ENCODE measurements at places on chromosomes 2 and 18.

DNA sequence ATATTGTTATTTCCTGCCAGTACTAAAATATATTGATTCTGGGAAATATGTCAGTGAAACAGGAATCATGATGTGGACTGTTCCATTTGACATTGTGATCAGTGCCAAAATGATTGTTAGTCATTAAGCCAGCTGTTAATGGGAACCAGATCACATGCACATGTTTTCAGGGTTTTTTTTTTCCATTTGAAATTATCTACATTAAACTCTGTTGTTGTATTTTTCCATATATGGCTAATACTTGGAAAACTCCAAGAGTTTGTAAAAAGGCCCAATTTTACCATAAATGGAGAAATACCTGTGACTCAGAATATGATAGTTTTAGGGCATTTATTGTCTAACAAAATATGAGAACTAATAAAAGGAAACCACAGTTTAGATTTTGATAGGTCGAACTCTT lies 13.4 kb downstream of the ITGAV start:
- peaks cover 3% of the 10 kb centered on the region for H3K4me1 ChIP-seq
- no peak for DNase-seq
- H3K4me3 ChIP-seq, result no peak overlapping the region

GRCh38 chr2:218569038-218569431 lies 396 bp downstream of the CNOT9 start:
- peak; percentile 76 for DNase-seq
- peaks cover 29% of the 10 kb centered on the region for H3K4me1 ChIP-seq
- peak overlapping the region; percentile 95 for H3K4me3 ChIP-seq
- no peaks in the 10 kb centered on the region for H3K27me3 ChIP-seq

DNA sequence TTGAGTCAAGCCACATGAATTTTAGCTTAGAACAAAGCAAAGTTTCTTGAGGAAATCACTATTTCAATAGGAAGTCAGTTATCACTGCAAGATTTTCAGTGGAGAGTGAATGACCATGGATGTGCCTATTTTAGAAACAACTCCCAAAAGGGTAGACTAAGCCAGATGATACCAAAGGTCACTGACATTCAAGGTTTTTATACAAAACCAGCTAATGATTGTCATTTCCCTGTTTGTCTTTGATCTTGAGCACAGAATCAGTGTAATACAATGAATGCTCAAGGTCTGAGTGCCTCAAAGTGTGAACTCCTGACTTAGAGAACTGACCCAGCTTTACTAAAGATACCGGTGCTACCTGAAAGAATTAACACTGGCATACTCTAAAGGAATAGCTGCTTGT lies 60.5 kb downstream of the CDH2 start:
- H3K36me3 ChIP-seq, result no peaks in the 10 kb centered on the region
- H3K27ac ChIP-seq, result no peak overlapping the region
- DNase-seq, result no peak
- no peaks in the 10 kb centered on the region for H3K27me3 ChIP-seq
- no peaks in the 10 kb centered on the region for H3K4me1 ChIP-seq

GRCh38 chr2:133498662-133499585 lies 69.3 kb downstream of the NCKAP5 start:
- peaks cover 4% of the 10 kb centered on the region for H3K4me1 ChIP-seq
- no peak overlapping the region for H3K4me3 ChIP-seq
- no peaks in the 10 kb centered on the region for H3K36me3 ChIP-seq
- no peaks in the 10 kb centered on the region for H3K27me3 ChIP-seq
- no peak for DNase-seq
- no peak overlapping the region for H3K27ac ChIP-seq

GRCh38 chr2:101064868-101065549 lies 62.9 kb downstream of the RPL31 start:
- H3K36me3 ChIP-seq, result no peaks in the 10 kb centered on the region
- no peaks in the 10 kb centered on the region for H3K27me3 ChIP-seq
- no peak for DNase-seq
- no peak overlapping the region for H3K27ac ChIP-seq

DNA sequence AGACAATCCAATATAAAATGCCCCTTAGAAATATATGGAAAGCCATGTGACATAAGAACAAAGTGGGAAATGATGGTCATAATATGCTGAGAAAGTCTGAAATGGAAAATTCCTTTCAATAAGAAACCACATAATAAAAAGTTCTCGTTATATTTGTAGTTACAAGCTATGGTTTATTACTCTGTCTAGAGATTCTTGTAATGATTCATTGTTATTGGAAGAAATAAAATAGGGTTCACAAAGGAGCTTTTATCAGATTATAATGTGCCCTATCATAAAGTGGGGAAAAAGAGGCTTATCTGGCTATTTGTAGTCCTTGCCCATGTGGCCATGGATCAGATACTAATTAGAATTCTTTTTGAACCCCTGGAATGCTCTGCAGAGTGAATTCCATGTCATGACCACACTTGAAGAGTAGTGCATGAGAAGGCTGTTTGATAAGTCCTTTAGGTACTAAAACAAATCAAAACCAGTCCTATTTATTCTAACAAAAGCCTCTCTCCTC lies 420.7 kb upstream of the NRP2 start:
- H3K27ac ChIP-seq, result no peak overlapping the region
- DNase-seq, result no peak
- no peaks in the 10 kb centered on the region for H3K36me3 ChIP-seq

Data from upper lobe of right lung (tissue), 1 donor.